ENCODE measurements at places on chromosomes 3 and 15. TPM values are rescaled to one million over a fixed set of nuclear protein-coding genes. Genes with fewer than 3 reads are reported as not detected.

GRCh38 chr15:48334260-48334659 is 3.0 kb downstream of the DUT start:
- DNase-seq: no peak

GRCh38 chr3:146161663-146162002 is 649 bp upstream of the PLOD2 start:
- peak; percentile 29 for DNase-seq

GRCh38 chr3:184242297-184242685 is 6.5 kb downstream of the ALG3 start:
- DNase-seq: no peak

DNA sequence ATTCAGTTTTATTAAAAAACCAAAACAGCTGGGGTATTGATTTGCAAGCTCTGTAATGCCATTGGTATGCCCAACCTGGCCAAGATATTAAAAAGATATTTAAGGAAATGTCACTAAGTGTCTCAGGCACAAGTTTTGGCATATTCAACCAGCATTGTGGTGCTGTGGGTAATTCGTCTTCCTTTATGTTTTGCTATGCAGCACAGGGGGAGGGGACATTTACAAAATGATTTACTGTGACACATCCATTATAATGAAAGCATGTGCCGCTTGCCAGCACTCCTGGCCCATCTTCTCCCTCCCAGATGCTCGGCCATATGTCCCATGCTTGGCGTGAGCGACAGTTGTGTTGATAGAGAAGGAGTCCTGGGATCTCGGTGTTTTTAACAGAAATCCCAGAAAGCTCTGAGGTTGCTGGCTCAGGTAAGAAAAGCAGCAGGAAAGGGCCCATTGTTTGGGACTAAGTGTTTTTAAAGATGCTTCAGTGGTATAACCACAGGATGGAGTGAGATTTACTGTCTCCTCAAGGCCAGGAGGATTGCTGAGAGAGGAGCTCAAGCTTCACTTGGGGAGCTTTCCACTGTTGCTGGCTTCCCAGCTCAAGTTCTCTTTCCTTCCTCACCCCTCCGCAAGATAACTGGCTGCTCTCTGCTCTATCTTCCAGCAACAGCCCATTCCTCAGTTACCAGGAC is 158.2 kb upstream of the TSC22D2 start:
- no peak for DNase-seq

DNA sequence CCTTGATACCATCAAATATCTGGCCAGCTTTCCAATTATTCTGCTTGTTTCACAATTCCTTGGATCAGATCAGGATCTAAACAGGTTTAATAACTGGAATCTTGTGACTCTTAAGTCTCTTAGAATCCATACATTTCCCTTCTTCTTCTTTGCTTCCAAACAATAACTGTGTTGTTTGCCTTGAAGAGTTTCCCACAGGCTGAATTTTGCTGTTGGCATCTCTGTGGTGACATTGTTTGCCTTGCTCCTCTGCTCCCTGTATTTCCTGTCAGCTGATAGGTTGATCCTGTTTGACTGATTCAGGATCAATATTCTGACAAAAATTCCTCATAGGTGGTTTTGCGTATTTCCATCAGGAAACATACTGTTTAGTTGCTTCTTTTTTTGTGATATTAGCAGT is 248.4 kb upstream of the LMCD1 start:
- no peak for DNase-seq

DNA sequence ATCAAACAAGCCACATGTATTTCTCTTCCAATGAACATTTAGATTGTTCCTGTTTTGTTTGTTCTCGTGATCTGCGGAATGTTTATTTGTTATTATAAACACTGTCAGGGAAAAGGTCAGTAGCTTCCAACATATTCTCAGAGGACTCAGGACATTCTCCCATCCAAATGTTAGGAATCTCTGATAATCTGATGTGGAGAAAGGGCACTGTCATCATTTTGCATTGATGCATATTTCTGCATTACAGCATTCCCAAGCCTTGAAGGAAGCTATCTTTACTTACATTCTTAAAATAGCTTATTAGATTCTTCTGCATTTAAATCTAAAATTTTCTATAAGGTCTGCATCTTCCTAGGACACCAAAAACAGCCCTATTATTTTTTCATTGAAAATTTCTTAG is 10.3 kb downstream of the MYO1E start:
- no peak for DNase-seq

GRCh38 chr15:101093958-101094357 is 157.9 kb downstream of the CHSY1 start:
- no peak for DNase-seq

GRCh38 chr3:31133541-31133940 is 239.1 kb upstream of the GADL1 start:
- no peak for DNase-seq

GRCh38 chr3:120300971-120301370 is 15.9 kb upstream of the GPR156 start:
- DNase-seq: no peak

GRCh38 chr3:113086560-113087461 is 96.0 kb downstream of the GTPBP8 start:
- no peak for DNase-seq

- no peak for DNase-seq
These were observed 713.5 kb upstream of the ARPP21 start for GRCh38 chr3:34925851-34926250.

DNA sequence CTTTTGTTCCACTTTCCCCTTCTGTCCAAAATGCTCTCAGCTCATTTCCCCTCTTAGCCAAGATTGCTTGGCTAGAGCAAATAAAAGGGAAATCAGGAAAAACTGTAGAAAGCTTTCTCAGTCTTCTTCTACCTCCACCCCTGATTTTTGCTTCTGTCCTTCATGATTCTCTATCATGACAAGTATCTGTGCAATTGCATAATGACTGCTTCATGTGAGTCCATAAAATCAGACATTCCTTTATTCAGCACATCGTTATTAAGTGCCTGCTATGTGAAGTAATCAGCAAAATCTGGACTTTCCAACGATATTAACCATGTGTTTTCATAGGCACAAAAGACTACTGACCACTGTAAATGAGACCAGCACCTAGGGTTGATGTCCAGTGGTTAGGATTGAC is 321.5 kb upstream of the CBLB start:
- DNase-seq: no peak

DNA sequence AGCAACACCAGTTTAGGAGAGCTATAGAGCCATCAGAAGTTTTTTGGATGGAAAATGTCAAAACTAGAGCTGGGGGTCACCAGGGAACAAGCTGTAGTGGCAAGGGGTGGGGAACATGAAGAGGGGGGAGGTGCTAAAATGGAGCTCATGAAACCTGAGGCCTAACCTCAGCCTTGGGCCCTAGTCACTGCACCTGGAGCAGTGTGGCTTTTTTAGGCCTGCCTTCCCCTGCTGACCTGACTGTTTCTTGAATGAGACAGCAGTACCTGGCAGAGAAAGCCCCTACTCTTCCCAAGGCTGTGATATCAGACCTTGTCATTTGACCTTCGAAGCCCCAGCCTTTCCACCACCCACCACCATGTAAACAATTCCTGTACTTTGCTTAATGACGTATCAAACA is 383.5 kb downstream of the EPHB1 start:
- DNase-seq: no peak

- DNase-seq: no peak
These were observed 51.8 kb upstream of the SSR3 start for GRCh38 chr3:156606729-156607128.

DNA sequence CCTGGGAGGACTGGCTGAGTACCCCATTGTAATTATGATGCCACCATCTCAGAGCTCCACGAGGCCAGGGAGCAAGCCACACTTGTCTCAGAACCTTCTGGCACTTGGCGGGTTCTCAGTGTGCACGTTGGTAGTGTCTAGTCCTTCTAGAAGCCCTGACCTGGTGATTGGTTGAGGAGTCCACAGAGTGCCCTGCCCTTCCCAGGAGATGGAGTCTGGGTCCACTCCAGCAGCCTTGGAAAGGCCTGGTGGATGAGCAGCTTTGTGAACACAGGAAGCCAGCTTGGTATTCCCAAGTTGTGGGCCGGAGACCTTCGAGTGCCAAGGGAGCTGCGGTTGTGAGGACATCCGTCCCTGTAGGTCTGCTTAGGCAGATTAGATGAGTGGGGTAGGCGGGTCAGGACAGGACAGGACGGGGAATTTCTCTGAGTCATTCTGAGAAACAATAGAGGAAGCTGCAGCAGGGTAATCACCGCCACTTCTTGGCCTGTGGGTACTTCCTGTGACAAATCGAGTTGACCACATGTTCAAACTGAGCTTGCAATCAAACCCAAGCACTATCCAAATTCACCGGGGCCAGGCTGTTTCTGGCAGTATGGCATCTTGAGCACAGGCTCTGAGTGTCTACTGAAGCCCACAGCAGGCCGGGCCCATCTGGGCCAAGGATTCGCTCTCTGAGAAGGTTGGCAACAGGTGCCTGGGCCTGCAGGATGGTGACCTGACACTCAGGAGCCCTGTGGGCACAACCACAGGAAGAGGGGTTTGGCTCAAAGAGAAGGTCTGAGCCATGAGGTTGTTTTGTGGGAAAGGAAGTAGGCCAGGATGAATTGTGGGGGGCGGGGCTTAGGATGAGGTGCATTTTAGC is 71.5 kb upstream of the PLXNA1 start:
- peak; percentile 95 for DNase-seq

- no peak for DNase-seq
These were observed 1.6 kb upstream of the TXNRD3 start for GRCh38 chr3:126656371-126657134.

DNA sequence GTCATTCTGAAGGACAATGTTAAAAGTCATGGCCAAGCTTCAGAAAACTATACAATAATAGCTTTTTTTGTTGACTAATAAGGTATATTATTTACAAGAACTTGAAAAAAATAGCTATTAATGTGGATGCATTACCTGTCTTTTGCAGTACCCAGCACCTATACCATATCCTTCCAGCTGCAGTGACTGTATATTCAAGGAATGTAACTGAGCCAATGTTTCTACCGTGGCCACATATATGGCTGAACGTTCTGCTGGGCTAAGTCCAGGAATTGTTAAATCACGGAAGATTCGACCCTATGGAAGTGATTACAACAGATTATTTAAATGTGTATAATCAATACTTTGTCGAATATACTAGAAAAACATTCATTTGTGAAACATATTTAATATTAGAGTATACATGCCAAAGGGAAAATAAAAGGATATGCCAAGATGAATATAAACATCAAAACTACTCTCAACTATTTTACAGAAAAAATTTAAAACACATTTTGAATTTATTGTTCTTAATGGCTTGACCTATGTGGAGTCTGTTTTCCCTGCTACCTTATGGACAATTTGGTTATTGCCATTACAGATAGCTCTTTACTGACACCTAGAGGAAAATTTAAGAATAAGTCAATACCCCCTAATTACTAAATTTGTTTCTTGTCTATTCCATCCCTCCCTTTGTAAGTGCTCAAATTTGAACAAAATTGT is 17.6 kb downstream of the ACAD11 start:
- no peak for DNase-seq

GRCh38 chr3:52874160-52874701 is 23.1 kb downstream of the STIMATE start:
- no peak for DNase-seq

- no peak for DNase-seq
These were observed 6.4 kb upstream of the STRA6 start for GRCh38 chr15:74208901-74209559.

DNA sequence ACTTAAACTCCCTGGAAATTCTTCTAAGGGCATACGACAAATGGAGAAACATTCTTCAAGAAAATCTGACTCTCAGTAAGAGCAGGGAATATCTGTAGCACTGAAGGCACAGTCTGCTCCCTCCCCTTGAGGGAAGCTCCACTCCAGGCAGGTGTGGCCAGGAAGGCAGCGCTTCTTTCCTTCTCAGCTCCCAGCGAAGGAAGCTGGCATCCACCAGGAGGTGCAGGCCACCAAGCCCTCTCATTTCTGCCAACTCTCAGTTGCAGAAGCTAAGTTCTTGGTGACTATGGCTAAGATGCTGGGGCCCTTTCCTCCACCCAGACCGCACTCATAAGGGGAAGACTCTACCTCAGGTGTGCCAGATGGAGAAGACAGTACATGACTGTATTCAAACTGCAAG is 37.7 kb upstream of the SLC41A3 start:
- no peak for DNase-seq

DNA sequence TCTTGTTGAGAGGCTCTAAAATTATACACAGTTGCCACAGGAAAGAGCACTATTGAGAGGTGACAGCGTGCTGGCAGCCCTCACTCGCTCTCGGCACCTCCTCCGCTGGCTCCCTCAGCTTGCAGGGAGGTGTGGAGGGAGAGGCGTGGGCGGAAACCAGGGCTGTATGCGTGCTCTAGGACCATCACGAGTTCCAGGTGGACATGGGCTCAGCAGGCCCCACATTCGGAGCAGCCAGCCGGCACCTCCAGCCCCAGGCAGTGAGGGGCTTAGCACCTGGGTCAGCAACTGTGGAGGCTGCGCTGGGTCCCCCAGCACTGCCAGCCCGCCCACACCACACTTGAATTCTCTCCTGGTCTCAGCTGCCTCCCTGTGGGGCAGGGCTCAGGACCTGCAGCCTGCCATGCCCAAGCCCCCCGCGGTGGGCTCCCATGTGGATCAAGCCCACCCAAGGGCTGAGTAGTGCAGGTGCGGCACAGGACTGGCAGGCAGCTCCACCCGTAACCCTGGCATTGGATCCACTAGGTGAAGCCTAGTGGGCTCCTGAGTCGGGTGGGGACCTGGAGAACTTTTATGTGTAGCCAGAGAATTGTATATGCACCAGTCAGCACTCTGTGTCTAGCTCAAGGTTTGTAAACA is 460.6 kb upstream of the ALCAM start:
- no peak for DNase-seq

GRCh38 chr3:172606021-172606420 is 82.8 kb upstream of the TNFSF10 start:
- no peak for DNase-seq

DNA sequence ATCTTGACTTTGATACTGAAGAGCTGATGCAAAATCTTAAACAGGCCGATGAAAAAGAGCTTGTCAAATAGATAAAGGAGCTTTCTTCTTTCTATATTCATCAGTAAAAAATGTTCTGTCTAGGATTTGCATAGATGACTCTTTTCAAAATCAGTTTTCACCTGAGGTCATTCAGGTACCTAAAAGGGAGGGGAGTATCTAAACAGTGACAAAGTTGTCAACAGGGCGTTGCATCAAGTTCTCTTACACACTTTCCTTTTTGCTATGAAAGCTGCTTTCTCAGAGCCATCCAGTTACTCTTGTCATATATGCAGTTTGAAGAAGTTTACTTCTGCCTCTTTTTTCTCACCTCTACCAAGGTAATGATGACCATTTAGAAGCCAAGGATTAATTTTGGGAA is 60.0 kb downstream of the AKAP13 start:
- no peak for DNase-seq

The P2RY1 gene
- 3.5 TPM for total RNA-seq

The ARPP19 gene
- total RNA-seq: 165 TPM

The CCR8 gene
- not detected for total RNA-seq

The SPINK8 gene
- not detected for total RNA-seq

The OXTR gene
- 0.28 TPM for total RNA-seq

The TGFBR2 gene
- 298 TPM for total RNA-seq

The ALDH1L1 gene
- total RNA-seq: not detected

The PAQR9 gene
- total RNA-seq: not detected

The IL17RB gene
- total RNA-seq: not detected

The SEMA3B gene
- 0.53 TPM for total RNA-seq

The APBA2 gene
- 42.1 TPM for total RNA-seq
